Activated T-cell treated with anti-CD3 and anti-CD28 coated beads, Interleukin-2, amount 50 U/mL, for 1 hour (primary cell): ENCODE measurements at places on chromosomes 6 and 20.

GRCh38 chr6:37566111-37566949, 66.6 kb upstream of the CCDC167 start:
- peak; percentile 86 for DNase-seq

DNA sequence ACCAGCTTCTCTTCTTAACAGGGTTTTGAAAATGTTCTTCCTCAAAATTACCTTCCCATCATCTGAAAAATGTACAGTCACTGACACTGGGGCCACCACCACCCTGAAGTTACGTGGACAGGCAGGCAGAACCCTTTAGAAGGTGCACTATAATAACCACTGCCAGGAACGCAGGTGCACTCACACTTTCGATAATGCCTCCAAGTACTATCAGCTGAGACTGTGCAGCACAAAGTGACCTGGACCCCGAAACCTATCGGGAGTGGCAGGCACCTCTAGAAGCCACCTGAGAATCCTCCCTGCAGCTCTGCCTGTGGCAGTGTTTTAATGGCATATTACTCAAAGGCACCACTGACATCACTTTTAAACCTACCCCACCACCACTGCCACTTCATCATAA, 66.4 kb downstream of the TRERF1 start:
- no peak for DNase-seq

GRCh38 chr20:32281711-32282110, 4.3 kb downstream of the KIF3B start:
- no peak for DNase-seq

- no peak for DNase-seq
Measured at GRCh38 chr6:39820553-39820952, 28.4 kb downstream of the DAAM2 start.

DNA sequence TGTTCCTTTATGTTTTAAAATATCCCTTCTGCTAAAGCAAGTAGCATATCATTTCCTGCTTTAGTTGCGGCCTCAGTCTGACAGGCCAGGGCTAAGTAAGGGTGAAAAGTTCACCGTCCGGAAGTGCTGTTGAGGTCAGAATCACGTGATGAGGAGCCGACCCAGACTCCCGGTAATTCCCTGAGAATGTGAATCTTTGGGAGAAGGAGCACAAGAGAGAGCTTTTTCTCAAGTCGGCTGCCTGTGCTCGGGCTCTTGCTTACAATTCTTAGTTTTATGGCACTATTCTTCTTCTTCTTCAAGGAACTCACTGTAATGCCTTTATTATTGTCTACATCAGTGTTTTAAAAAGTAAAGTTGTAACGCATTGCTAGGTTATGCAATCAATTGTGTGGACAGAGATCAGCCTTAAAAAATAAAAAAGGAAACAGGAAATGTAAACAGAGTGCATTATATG, 309.3 kb downstream of the PRL start:
- no peak for DNase-seq

GRCh38 chr6:36955136-36955535, 598 bp downstream of the PI16 start:
- DNase-seq: no peak

- DNase-seq: no peak
Measured at GRCh38 chr6:2960935-2961334, 10.4 kb downstream of the SERPINB6 start.

GRCh38 chr6:34644716-34645115, 51.9 kb downstream of the ILRUN start:
- no peak for DNase-seq

DNA sequence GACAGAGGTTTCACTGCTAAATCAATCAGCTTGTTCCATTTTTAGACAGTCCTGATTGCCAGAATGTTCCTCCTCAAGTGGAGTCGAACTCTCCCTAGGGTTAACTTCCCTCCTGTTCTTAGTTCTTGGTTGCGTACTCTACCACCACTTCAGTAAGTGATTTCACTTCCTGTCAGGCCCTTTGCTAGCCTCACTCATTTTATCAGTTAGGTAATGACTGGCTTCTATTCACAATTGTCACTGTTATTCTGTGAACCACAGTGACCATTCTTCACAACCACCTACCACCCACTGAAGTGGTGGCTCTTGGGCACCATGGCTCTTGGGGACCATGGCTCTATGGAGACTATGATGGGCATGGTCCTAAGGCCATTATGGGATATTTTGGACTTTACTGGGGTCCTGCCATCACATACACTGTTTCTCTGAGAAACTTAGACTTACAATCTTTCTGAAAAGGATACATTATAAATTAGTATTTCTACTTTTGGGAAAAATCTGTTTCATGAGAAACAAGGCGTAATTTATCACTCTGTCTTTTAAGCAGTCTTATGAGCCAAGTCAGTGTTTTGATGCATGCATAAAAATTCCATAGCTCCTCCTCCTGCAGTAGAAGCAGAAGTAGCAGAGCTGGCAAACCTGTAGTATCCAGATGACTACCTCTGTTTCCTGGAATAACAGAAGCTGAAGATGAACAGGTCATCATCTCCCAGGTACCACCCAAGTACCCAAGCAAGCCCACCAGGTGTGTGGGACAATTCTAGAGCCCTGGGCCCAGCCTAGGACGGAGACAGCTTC, 66.3 kb downstream of the ATXN1 start:
- no peak for DNase-seq

DNA sequence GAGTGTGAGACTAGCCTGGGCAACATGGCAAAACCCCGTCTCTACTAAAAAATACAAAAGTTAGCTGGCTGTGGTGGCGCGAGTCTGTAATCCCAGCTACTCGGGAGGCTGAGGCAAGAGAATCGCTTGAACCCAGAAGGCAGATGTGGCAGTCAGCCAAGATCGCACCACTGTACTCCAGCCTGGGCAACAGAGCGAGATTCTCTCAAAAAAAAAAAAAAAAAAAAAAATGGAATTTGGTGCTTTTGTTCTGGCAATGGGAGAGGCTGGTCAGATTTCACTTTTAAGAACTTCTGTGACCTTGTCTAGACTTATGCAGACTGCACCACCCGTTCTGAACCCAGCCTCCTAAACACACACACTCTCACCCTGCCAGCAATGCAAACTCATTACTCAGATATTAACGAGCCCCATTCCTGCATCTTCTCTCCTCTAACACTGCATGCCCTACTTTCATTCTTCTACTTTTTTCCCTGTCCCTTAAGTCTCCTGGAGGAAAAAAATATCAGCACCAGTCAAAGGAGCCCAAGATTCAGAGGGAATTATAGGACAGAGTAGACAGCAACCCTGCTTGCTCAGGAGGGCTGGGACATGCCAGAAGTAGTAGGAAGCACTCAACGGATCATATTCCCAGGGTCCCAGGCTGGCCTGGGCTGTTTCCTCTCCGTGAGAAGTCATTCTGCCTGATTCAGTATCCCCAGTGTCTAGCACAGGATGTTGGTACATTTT, 4.4 kb downstream of the MOCS1 start:
- DNase-seq: no peak

- peak; percentile 60 for DNase-seq
Measured at GRCh38 chr6:43455531-43456428, at the start of gene DLK2. DLK2 (minus strand) TSS chr6:43455548; CDS start chr6:43454825, 723 bp downstream.

- peak; percentile 70 for DNase-seq
Measured at GRCh38 chr20:63628246-63628975, 1.5 kb upstream of the GMEB2 start.

DNA sequence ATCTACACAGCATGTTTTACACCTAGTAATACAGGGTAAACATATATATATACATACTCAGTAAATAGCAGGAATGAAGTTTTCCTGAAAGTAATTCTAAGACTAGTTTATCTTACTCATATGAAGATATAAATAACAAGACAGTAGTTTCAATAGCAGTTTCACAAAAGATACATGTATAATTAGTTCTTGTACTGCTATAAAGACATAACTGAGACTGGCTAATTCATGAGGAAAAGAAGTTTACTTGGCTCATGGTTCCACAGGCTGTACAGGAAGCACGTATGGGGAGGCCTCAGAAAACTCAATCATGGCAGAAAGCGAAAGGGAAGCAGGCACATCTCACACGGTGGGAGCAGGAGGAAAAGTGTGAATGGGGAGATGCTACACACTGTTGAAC, 16.9 kb downstream of the RARS2 start:
- no peak for DNase-seq

GRCh38 chr6:105458551-105458950, 55.7 kb upstream of the PREP start:
- no peak for DNase-seq

DNA sequence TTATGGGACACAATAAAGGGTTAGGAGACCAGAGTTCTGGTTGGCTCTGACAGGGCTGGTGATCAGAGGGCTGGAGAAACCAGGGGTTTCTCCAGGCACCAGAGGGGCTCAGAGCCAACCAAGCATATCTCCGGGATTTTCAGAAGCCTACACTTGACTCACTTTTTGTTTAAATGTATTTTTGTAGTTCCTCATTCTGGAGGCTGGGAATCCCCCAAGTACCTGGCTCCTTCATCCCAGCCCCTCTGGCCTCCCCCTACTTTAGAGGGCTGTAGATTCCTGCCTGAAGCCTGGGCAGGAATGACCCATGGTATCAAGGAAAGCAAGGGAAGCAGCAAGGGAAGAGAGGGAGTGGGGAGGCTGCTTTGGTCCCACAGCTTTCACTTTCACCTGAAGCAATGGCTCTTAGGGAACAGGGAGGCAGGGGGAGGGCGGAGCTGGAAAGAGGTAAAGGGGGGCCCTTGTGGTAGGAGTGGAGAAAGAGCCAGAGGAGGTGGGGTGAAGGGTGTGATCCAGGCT, 973 bp downstream of the CD40 start:
- DNase-seq: no peak

- DNase-seq: no peak
Measured at GRCh38 chr6:100099189-100100074, 105.4 kb upstream of the MCHR2 start.

- peak; percentile 77 for DNase-seq
Measured at GRCh38 chr6:26249957-26250697, 114.9 kb upstream of the BTN3A2 start.

GRCh38 chr6:145090801-145091585, 644.3 kb downstream of the EPM2A start:
- no peak for DNase-seq

DNA sequence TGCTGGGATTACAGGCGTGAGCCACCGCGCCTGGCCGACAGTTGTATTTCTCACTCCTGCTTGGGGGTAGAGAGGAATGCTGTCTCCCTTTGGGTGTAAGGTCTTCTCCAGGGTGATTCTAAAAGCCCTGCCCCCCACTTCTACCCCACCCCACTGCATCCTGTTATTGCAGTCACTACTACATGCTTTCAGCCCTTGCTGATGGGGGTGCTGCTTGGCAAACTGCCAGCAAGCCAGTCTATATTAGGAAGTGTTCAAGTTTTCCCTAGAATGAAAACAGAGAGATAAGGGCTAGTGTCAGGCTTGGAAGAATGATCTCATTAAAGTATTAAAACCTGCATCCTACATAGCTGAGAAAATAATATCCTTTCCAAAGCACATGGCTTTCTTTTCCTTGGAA, 31.3 kb downstream of the TTI1 start:
- DNase-seq: no peak

DNA sequence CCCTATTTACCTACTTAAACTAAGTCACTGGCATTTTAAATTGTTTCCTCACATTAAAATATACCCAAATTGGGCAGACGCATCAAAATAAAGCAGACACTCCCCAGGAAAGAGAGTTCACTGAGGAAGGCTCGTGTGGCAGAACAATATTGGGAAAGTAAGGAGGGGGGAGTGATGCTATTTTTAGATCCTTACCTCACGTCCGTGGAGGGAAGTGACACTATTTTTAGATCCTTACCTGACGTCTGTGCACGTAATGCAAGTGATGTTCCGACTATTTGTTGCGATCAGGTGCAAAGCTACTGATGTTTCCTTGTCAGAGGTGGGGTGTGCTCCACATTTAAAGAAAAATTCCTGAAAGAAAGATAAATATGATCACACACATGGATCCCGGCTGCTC, 699.2 kb upstream of the AGPAT4 start:
- DNase-seq: no peak

- no peak for DNase-seq
Measured at GRCh38 chr20:35018590-35019371, 63.1 kb downstream of the MYH7B start.

DNA sequence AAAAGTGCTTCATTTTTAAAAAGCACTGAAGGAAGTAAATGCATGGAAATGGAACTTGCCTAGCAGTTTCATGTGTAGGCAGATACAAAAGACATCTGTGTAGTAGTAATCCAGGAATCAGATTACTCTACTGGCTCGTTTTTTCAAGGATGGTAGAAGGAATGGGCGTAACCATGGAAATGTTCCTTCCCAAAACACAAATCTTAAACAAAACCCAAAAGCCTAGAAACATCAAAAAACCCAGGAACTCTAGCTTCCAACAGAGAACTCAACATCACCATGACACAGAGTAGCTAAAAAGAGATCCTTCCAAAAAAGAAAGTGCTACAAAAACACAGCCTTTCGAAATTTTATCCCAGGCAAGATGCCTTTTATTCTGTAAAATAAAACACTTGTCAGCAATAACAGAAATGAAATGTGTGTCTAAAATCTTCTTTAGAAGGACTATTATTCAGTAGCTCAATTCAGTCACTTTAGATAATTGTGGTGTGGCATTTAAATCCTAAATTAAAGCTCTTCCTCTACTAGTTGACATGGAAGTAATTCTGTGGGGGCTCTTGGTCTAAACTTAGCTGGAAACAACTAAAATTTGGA, 81.7 kb downstream of the FAM217A start:
- DNase-seq: no peak

DNA sequence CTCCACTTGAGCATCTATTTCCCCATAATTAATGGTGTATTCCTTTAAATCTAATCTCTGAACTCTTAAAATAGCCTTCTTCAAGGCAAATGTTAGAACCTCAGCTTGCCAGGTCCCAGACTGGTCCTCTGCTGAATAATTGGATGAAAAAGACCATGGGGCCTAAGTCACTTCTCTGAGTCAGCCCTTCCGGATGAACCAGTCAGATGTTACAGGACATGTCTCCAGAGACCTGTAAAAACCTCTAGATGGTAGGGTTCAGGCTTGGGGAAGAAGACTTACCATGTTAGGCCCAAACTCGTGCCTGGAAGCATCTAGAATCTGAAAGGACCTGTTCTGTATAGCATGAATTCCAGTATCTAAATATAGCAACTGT, 97.3 kb downstream of the CDKAL1 start:
- DNase-seq: no peak

GRCh38 chr20:59992526-59993084, 34.4 kb downstream of the CDH26 start:
- no peak for DNase-seq

- DNase-seq: no peak
Measured at GRCh38 chr6:144559865-144560593, 274.9 kb downstream of the UTRN start.

DNA sequence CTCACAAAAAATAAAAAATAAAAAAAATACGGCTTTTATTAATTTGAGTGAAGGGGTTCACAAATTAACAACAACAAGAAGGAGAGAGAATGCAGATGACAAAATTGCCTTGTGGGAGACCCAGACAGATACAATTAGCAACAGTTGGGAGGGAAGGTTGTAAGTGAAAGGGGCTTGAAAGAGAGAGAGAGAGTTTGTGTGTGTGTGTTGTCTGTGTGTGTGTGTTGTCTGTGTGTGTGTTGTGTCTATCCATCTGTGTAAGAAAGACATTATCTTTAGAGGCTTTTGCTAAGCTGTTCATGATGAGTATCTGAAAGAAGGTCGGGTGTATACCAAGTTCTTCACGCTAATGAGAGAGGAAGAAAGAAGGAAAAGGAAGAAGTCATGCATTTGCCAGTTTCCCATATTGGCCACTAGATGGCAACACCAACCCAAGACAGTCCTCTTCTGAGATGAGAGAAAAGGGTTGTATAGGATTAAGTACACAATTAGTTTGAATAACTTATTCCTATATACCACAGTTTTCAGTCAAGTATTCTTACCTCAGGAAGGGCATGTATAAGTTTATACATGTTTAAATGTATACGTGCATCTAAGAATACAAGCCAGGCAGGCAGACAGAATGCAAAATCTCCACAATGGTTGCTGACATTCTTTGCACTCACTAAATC, 63.7 kb upstream of the CD2AP start:
- DNase-seq: no peak
